ENCODE measurements at places on chromosomes 1 and 21.

DNA sequence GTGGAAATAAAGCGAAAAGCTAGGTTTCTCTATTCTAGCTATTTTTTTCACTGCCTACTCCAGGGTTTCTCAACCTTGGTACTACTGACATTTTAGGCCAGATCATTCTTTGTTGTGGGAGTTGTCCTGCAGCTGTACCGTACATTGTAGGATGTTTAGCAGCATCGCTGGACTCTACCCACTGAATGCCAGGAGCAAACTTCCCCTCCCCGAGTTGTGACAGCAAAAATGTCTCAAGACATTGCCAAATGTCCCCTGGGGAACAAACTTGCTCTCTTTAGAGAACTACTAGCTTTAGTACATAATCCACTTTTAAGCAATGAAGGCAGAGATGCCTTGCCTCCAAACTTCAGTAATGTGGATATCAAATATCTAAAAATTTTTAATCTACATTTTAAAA, 122.8 kb downstream of the PLPPR5 start:
- DNase-seq, result no peak

DNA sequence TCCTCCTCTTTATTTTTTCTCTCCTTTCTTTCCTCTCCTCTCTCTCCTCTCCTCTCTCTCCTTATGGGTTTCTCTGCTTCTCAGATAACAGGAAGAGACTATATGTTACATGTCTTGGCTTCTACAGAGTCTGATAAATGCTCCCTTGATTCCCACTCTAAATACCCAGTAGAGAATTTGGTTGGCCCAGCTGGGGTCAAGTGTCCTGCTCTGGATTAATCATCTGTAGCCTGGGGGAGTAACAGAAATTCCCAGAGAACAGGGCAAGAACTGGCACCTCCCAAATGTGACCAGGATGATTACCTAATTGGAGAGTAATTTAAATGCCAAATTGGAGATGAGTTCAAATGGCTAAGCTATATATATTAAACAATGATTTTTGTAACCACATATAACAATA, 146.1 kb upstream of the LMO4 start:
- no peak for DNase-seq

GRCh38 chr1:166874464-166874863, 1.6 kb downstream of the TADA1 start:
- no peak for DNase-seq

GRCh38 chr1:11406845-11407244, 72.1 kb upstream of the DISP3 start:
- DNase-seq, result no peak

DNA sequence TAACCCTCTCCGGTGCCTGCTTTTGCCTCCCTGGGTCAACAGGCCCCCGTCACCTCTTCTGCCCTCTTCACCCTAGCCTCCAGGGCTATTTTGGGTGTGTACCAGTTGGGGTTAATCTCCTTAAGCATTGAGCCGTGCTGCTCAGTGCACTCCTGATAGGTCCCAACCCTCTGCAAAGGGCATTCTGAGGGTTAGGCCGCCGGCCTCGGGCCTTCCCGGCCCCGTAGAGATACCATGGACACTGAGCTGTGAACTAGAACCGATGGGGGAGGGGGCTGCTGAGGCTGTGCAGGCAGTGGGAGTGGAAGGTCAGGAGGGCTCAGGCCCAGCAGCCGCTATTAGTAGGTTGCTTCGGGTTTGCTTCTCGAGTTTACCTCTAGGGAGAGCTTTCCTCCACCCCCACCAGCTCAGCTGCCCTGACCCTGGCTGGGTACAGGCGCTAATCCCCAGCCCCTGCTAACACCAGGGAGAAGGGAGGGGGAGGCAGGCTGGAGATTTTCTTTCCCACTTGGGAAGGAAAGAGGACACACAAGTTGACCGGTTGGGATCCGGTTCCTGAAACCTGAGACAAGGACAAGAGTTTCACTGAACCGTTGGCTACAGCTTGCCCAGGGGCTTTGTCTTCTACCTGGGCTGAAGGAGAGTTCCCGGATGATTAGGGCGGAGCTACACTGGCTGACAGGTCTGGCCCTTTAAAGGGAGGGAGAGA, 4.8 kb downstream of the LMOD1 start:
- DNase-seq, result no peak

- DNase-seq, result no peak
Measured at GRCh38 chr1:118338936-118339335, 153.9 kb upstream of the SPAG17 start.

DNA sequence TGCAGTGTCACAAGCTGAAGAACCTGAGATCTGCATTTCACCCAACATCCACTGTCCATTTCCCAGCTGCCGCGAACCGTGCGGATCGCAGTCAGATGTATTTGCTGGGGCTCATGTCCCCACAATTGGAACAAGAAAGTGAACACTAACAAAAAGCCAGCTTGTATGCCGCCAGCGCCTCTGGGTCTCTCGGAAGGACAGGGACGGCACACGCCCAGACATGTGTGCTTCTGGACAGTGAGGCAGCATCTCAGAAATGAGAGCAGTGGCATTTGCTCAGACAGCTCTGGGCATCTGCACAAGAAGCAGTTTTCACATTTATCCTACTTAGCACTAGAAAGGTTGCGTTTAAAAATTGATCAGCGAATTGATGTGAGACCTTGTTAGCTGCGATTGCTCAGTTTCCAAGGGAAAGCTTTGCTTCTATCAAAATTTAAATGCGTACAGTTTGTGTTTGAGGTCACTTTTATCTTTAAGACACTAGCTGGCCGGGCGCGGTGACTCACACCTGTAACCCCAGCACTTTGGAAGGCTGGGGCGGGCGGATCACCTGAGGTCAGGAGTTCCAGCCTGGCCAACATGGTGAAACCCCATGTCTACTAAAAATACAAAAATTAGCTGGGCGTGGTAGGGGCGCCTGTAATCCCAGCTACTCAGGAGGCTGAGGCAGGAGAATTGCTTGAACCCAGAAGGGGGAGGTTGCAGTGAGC, 28.7 kb downstream of the KCNAB2 start:
- no peak for DNase-seq

DNA sequence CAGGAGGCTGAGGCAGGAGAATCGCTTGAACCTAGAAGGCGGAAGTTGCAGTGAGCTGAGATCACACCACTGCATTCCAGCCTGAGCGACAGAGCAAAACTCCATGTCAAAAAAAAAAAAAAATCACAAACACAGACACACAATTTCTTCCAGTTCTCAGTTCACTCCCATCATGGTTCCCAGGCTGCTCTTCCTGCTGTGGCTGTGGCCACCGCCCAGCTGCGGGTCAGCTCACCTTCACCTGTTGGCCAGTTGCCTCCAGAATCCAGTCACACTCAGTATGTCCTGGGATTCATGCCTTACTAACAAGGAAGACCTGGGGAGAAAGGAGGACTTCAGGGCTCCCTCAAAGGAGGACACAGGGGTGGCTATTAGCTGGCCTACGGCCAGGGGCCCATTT, 45.9 kb upstream of the SLC25A33 start:
- no peak for DNase-seq

DNA sequence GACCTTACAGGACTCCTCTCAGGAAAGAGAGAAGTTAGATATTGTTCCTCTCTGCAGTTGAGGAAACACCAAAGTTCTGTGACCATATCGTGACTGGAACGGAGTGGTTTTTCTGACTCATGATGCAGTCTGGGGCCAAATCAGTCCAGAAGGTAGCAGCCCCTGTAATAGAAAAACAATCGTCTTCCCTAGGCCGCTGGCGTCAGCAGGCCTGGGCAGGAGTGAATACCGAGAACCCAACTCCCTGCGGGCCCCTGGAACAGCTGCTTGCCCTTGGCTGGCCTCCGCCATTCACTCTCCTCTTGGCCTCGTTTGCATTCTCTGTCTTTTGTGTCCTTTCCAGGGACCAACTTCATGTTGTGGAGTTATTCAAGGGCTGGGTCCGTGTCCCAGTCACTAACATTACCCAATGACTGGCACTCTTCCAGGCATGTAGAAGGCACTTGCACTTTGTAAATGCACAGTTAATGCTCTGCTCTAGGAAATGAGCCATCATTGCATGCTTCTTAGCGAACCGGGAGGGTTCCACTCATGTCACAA, 10.9 kb upstream of the CD101 start:
- DNase-seq, result peak; percentile 58

DNA sequence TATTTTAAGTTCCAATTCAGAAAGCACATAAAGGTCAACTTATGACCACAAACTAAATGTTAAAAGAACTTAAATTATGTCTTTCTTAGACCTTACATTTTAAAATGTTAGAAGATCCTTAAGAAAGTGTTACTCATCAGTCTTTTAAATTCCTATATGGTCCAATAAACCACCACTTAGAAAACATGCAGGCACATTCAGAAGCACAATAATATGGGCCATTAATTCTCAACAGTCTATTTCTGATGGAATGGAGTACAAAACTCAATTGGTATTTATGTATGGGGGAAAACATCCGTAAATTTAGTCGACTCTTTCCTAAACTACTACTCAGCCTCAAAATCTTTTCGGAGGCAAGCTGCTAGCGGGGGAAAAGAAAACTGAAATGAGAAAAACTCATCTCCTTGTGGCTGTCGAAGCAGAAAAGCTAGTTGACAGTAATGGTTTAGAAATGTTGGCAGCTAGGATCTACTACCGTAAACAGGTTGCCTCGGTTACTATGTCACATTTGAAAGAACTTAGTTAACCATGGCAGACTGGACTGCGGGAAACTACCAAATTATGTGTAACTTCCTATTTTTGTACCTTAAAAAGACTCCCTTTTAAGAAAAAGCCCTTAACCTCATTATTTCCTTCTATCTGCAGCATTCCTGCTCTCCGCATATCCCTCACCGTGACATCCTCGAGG, 1.0 kb downstream of the TRMT1L start:
- DNase-seq, result peak; percentile 55

DNA sequence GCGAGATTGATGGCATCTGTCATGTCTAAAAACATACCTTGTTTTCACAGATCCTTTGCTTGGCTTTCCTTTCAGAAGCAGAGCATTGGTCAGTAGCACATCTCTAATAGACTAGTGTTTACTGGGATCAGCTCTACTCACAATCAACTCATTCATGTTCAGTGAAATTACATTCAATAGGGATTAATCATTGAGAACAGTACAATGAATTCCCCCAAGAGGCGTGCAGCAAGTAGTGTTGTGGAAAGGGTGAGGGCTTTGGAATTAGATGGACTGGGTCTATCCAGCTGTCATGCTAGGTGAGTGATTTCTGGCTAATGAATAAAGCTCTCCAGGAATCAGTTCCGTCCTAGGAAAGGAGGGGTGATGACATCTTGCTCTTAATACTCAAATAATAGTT, 155.2 kb upstream of the COA6 start:
- DNase-seq, result no peak

DNA sequence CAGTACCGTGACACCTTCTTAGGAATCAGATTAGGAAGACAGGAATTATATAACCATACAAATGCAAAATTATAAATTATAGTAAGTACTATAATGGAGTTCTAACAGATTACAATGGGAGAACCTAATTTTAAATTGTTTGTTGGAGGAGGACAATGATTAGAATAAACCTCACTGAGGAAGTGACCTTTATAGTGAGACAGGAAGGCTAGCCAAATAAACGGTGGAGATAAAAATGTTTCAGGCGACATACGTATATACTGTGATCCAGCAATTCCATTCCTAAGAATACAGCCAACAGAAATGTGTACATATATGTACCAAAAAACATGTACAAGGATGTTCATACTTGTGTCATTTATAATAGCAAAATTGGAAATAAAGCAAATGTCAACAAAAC, 15.2 kb downstream of the SYNJ1 start:
- no peak for DNase-seq

GRCh38 chr1:245894843-245895242, 612.2 kb downstream of the SMYD3 start:
- no peak for DNase-seq

DNA sequence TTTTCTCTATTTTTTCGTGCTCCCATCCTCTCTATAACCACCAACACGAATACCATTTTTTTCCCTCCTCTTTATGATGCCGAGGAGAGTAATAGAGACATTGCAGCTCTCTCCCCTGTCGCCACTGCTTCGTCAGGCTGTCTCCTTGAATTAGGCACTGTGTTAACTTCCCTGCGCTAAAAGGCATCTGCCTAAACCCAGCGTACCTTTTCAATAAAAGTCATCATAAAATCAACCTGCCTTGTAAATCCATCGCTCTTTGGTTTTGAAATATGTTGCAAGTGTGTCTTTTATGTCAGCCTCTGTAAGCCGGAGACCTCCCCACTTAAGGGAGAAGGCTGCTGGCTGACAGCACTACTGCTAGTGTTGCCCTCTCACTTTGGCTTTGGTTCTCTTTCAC, 8.7 kb downstream of the RNF220 start:
- DNase-seq, result no peak

DNA sequence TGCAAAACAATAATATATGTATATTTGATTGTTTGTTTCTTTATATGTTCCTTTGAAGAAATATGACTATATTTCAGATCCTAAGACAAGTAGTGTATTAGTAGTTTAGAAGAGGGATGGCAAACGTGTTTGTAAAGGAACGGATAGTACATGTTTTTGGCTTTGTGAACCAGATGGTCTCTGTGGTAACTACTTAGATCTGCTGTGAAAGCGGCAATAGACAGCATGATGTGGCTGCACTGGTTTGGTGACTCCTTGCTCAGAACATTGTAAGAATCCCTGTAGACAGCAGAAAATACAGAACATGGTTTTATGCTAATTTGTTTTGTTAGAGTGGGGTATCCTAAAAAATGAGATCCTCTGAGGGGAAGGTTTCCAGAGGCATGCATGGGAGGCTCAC, 3.1 kb downstream of the ACADM start:
- no peak for DNase-seq

DNA sequence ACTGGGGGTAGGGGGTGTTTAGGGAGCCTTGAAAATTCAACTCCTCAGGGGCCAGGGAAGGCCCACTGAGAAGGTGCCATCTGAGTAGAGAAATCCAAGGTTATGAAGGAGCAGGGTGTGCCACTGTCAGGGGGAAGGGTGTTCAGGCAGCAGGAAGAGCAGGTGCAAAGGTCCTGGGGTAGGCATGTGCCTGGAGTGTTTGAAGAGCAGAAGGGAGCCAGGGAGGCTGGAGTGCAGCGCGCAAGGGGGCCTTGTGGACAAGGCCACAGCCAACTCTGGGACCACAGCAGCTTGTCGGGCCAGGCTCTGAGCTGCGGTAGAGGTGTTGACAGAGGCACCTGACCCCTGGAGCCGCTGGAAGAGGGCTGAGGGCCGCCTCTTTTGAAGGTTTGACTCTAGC, 19.3 kb downstream of the ACTL8 start:
- DNase-seq, result no peak

DNA sequence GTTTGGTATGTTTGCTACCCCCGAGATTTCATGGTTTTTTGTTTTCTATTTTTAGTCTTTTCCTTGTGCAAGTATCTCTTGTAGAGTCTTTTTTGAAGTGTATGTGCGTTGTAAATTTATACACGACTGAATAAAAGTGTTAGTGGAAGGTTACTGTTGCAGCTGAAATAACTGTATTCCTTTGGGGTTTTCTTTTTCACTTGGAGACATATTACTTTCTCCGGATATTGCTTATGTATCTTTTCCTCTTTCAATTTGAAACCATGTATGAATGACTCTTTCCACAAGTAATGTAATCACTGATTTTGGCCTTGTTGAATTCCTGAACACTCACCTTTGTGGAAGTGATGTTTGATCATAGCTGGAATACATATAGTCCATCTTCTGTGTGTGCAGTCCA, 956 bp downstream of the URB2 start:
- no peak for DNase-seq
